ENCODE measurements at places on chromosomes 11 and 22. TPM values are rescaled to one million over a fixed set of nuclear protein-coding genes. Genes with fewer than 3 reads are reported as not detected.

- no peak overlapping the region for H3K27ac ChIP-seq
- peaks cover 3% of the 10 kb centered on the region for H3K4me1 ChIP-seq
- DNase-seq: no peak
- no peak overlapping the region for H3K4me3 ChIP-seq
- no peaks in the 10 kb centered on the region for H3K36me3 ChIP-seq
- no peaks in the 10 kb centered on the region for H3K27me3 ChIP-seq
Measured at GRCh38 chr22:23512721-23513120, 67.4 kb downstream of the IGLL1 start.

DNA sequence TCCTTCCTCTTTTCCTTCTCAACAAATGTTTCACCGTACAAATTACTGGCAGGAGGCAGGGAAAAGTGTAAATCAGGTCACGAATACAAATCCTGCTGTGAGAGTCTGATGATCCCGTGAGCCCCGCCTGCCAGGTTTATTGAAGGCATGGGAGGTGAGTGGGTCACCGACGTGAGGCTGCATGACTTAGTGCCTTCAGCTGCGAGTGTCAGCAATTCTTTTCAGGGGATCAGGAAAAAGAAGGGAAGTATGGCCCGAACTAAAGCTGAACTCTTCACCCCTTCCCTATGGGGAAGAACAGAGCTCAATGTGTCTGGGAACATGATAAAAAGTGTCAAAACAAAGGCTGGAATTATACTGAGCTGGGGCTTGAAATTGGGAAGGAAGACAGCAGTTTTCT, 166.2 kb downstream of the OPCML start:
- no peaks in the 10 kb centered on the region for H3K36me3 ChIP-seq
- no peak overlapping the region for H3K27ac ChIP-seq

DNA sequence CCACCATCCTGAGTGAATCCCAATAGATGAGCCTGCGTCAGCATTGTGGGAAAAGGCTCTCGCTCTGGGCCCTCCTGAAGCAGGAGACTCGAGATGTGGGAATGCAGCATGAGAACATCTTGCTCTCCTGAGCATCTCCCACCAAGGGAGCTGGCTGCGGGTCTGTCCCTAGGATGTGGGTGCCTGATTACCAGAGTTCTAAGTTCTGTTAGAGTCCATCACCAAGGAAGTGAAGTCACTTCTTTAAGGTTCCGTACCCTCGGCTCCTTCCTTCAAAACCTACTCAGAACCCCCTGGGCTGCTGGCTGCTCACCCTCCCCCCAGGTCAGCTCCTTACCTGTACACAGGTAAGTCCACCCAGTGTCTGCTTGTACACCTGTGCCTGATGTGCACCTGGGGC, 100.5 kb upstream of the IGLL5 start:
- no peaks in the 10 kb centered on the region for H3K27me3 ChIP-seq
- no peaks in the 10 kb centered on the region for H3K36me3 ChIP-seq
- peaks cover 19% of the 10 kb centered on the region for H3K4me1 ChIP-seq
- no peak for DNase-seq
- no peak overlapping the region for H3K4me3 ChIP-seq

GRCh38 chr11:125579811-125580210, 10.5 kb downstream of the EI24 start:
- peaks cover 3% of the 10 kb centered on the region for H3K36me3 ChIP-seq
- DNase-seq: no peak
- no peaks in the 10 kb centered on the region for H3K27me3 ChIP-seq
- no peaks in the 10 kb centered on the region for H3K4me1 ChIP-seq
- no peak overlapping the region for H3K4me3 ChIP-seq

DNA sequence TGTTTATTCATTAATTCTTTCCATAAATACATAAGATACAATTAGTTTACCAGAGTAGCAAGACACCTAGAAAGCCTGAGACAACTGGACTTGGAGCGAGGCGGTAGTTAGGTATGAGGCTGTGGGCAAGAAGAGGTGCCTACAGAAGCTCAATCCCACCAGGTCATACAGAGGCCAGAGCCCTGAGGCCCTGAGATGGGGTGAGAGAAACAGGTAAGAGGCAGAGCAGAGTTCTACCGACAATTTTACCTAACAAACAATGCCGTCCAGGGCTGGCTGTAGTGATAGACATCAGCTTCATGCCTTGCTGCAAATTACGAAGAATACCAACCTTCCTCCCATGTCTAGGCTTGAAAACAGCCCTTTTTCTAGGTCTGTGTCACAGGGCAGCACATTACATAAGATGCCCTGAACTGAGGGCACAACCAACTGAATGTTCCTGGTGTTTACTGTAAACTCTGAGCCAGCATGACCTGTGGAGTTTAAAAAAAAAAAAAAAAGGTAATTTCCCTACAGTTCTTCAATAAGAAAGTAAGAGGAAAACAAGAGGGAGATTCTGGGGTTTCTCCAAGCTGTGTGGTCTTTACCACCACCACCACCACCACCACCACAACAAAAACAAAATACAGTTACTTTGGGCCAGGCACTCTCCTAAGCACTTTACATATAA, 105.8 kb downstream of the GAB2 start:
- peaks cover 19% of the 10 kb centered on the region for H3K4me1 ChIP-seq
- no peak overlapping the region for H3K27ac ChIP-seq

DNA sequence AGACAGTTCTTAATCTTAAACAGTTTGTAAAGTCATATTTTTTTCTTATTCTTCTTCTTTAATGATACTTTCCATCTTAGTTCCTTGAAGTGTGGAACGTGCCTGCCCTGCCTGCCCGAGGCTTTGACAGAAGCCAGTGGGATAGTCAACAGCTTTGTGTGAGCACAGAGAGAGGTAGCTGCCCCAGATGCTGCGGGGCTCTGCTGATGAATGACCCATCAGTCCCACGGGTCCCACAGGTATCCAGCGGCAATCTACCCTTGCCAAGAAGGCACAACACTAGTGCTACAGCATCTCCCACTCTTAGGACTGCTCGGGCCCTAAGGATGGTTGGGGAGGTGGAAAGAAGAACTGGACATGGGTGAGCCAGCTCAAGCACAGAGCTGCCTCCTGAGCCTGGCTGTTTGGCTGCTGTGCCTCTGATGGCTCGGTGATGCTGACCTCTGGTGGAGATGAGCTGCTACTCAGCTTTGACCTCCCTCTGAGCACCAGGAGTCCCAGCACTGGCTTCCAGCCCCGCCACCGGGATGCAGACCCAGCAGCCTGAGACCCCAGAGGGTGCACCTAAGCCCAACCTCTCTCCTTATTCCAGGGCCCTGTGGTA, 11.8 kb upstream of the APLNR start:
- H3K36me3 ChIP-seq: no peaks in the 10 kb centered on the region
- no peaks in the 10 kb centered on the region for H3K4me1 ChIP-seq
- no peaks in the 10 kb centered on the region for H3K27me3 ChIP-seq
- no peak overlapping the region for H3K27ac ChIP-seq
- no peak overlapping the region for H3K4me3 ChIP-seq

ACAD8 gene
- total RNA-seq: 22.6 TPM

SERGEF gene
- 28.7 TPM for total RNA-seq

GAL gene
- 0.44 TPM for total RNA-seq

PLXNB2 gene
- 113 TPM for total RNA-seq

FOLR1 gene
- 19.9 TPM for total RNA-seq

ANGPTL5 gene
- not detected for total RNA-seq

All from hepatocyte (in vitro differentiated cells).